Activated naive CD4-positive, alpha-beta T cell treated with anti-CD3 and anti-CD28 coated beads, Interleukin-2, amount 50 U/mL, for 16 hours (primary cell): ENCODE measurements at places on chromosomes 13 and 19.
A peak's percentile ranks its signal among the peaks of the same experiment; 100 is the strongest.

- no peak for DNase-seq
Observed at GRCh38 chr19:55118401-55118991, 1.1 kb upstream of the PPP1R12C start.

DNA sequence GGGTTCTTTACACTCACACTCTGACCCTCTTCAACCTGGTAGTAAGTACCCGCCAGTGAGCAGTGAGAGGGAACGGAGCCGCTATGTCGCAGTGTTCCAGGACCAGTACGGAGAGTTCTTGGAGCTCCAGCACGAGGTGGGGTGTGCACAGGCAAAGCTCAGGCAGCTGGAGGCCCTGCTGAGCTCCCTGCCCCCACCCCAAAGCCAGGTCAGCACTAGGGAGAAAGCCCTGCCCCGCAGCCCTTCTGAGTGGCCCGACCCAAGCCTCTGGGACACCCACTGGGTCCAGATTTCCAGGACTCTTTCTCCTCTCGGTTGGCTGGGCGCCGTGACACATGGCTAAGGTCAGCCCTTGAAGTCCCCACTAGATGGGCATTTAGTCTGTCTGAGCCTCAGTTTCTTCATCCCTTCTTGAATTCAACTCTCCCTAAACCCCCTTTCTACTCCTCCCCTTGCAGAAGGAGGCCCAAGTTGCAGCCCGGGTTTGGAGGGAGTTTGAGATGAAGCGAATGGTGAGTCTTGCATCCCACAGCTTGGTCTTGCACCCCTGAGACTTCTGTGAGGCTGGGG lies 1.9 kb downstream of the OCEL1 start:
- no peak for DNase-seq

- DNase-seq: no peak
Observed at GRCh38 chr13:49319551-49319950, 71.8 kb downstream of the CDADC1 start.

- DNase-seq: no peak
Observed at GRCh38 chr19:814152-815078, 7.3 kb downstream of the PLPPR3 start.

- DNase-seq: no peak
Observed at GRCh38 chr19:32178956-32179355, 166.5 kb upstream of the ZNF507 start.

- no peak for DNase-seq
Observed at GRCh38 chr19:45467115-45467455, 711 bp upstream of the FOSB start.

DNA sequence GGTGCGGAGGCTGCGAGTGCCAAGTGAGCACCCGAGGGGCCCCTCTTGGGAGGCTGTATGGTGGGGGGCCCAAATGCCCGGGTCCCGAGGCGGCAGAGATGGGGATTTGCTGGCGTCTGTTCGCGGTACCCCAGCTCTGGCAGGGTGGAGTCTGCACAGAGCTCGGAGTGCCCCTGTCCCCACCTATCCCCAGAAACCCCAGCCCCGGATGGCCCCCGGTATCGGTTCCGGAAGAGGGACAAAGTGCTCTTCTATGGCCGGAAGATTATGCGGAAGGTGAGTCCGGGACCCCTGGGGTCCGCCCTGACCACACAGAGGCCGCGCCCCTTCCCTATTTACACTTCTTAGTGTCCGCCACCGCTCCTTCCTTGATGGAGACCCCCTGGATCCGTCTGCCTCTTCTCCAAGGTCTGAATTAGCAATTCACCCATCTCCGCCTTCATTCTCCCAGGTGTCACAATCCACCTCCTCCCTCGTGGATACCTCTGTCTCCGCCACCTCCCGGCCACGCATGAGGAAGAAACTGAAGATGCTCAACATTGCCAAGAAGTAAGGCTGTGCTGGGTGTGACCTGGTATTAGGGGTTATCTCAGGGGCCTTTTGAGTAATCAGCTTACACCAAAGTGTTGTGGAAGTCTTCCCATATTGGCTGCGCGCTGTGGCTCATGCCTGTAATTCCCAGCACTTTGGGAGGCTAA lies 630 bp downstream of the PNPLA6 start:
- no peak for DNase-seq

DNA sequence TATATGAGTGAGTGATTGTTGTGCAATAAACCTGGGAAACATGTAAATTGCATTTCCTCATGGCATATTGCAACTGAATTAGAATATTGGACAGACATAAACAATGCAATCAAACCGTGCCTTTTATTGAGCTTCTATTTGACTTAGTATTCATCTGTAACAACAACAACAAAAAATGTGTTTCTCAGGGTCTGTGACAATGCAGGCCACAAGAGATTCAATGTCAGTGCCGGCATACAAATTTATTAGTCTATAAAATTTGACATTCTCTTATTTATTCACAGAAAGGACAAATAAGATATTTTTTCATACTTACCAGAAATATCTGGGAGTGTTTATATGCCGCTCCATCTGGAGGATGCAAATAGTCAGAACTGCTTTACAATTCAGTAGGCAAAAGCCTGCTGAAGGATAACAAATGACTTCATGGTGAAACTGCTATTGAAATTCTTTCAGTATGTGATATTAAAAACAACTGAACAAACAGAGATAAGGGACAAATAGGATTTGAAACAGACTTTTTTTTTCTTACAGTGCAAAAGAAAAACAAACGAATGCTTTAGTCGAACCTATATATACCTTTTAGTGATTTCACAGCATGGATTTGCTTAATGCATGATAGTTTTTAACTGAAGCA lies 77.2 kb downstream of the DACH1 start:
- DNase-seq: no peak

DNA sequence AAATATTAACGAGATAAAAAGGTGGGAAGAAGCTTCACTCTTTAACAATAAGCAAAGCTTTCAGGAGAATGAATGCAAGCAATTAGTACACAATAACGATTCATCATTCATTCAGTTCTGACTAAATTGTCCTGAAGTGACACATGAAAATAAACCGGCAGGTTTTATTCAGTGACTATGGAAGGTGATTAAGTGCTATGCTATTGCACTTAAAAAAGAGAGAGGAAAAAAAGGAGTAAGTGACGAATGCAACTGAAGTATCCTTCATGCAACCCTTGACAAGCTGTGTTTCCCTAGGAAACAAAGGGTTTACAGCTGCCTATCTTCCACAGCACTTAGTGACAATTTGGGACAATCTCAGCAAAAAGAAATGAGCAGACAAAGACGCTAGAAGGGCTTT lies 1.4 kb downstream of the LIG4 start:
- no peak for DNase-seq

DNA sequence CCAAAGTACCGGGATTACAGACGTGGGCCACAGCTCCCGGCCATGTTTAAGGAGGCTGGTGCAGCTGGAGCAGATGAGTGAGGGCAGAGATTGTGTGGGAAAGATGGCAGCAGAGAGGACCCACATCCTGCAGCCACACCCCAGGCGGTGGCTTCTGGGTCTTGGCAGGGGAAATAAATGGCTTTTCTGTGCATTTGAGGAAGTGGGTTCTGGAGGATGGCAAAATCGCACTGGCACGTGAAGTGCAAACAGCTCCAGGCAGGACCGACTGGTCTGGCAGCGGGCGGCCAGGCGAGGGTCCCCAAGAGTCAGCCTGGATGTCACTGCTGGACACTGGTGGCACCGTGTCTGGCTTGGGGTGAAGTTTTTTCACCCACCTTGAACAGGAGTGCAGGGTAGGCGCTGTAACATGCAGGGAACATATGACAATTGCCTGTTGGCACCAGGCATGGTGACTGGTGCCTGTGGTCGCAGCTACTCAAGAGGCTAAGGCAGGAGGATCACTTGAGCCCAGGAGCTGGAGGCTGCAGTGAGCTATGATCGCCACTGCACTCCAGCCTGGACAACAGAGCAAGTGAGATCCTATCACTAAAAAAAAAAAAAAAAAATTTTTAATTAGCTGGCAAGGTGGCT lies 8.4 kb downstream of the B3GNT3 start:
- no peak for DNase-seq

DNA sequence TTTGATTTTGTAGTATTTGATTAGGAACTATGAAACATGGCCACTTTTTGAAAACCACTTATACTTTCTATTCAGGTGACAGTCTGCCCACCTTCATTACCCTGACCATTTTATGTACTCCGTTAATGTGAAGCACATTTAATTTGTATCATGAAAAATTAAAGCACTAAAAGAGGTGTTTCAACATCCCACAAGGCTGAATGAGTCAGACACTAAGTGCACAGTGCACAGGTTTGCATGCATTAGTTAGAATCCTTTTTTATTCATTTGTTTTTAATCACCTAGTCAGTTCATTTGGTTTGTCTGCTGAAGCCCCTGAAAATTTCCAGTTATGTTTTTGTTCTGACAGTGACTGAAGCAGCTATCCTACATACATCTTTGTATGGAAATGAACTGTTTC lies 271.0 kb downstream of the SLITRK5 start:
- DNase-seq: no peak

GRCh38 chr13:111215081-111216047 lies 100.3 kb downstream of the ARHGEF7 start:
- DNase-seq: no peak

- peak; percentile 62 for DNase-seq
Observed at GRCh38 chr13:114109641-114110041, 22.8 kb downstream of the RASA3 start.

- no peak for DNase-seq
Observed at GRCh38 chr13:31476266-31476665, 263.1 kb upstream of the RXFP2 start.

- no peak for DNase-seq
Observed at GRCh38 chr19:18425515-18426415, 6.6 kb downstream of the SSBP4 start.

DNA sequence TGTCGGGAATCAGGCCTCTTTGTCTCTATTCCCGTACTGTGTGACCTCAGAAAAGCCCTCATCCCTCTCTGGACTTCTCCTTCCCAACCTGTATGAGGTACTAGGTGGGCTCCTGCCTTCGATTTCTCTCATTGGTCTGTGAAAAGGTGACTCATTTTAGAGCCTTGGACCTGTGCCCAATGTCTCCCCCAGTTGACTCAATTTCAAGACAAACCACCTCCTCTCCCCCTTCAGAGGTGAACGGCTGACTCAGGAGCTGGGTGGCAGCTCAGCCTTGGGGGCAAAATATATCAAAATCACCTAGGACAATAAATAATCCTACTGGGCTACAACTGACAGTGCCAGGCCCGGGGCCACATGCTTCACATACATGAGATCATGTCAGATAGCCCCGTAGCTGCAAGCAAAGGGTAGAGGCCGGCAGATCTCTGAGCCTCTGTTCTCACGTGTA lies 630 bp downstream of the COQ8B start:
- peak; percentile 76 for DNase-seq

DNA sequence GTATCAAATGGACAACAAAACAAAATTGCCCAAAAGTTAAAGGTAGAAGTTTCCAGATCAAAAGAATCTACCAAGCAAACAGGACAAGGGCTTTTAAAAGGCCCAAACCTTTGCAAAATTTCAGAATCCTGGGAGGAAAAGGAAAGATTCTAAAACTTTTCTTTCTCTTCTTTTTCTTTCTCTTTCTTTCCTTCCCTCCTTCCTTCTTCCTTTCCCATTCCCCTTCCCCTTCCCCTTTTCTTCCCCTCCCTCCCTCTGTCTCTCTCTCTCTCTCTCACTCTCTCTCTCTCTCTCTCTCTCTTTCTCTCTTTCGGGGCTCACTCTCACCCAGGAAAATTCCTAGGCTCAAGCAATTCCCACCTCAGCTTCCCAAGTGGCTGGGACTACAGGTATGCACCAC lies 4.2 kb upstream of the PDCD5 start:
- no peak for DNase-seq

GRCh38 chr19:32201636-32202051 lies 143.8 kb upstream of the ZNF507 start:
- no peak for DNase-seq

DNA sequence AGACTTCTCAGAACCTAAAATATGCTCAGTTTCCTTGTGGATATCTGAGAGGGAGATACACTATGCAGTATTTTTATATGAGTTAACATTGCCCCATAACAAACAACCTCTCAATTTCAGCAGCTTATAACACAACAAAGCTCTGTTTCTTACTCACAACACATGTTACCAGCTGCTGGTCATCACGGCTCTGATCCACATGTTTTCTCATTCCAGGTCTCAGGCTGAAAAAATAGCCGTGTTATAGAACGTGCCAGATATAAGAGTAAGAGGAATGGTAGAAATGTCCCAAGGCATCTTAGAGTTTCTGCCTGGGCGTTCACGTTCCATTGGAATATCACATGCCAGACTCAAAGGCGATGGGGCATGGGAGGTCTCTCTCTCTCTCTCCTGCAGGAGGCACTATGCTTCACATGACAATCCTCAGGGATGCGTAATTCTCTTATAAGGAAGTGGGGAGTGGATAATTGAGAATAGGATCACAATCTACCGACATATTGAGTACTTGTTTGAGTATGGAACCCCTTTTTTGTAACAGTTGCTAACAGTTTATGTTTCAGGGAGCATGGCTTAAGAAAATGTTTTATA lies 246.6 kb downstream of the NHLRC3 start:
- DNase-seq: no peak

- no peak for DNase-seq
Observed at GRCh38 chr13:79604752-79605151, 123.8 kb downstream of the NDFIP2 start.

- DNase-seq: no peak
Observed at GRCh38 chr13:94205896-94206295, 273.6 kb downstream of the DCT start.

DNA sequence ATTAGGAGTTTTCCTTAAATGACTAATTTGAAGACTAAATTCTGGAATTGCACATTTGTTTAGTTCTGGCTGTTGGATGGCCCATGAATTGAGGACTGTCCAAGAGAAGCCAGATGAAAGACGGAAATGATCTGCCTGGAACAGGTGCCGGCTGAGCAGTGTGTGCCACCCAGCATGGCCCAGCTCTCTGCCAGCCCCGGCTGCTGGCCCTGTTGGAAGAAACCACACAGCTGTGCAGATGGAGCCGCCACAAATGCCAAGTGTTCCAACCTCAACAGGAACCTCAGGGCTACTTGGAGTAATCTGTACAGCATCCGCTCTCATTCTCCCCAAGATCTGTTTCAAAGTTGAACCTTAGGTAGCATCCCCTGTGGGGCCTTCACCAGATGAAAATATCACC lies 67.0 kb upstream of the STARD13 start:
- DNase-seq: no peak

DNA sequence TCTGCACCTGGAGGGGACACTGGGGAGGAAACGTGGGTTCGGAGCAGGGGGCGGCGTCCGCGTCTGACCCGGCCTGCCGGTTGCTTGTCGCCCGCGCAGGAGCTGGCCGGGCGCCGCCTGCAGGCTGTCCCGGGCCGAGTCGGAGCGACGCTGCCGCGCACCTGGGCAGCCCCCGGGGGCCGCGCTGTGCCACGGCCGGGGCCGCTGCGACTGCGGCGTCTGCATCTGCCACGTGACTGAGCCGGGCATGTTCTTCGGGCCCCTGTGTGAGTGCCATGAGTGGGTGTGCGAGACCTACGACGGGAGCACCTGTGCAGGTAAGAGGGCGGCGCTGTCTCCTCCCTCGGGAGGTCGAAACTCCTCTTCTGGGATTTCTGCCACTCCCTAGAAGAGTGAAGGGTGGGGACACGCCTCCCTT lies 1.3 kb downstream of the ITGBL1 start:
- DNase-seq: no peak
